ENCODE measurements at places on chromosomes 5 and 9.

GRCh38 chr9:84817038-84817437 lies 147.5 kb downstream of the NTRK2 start:
- DNase-seq: no peak

DNA sequence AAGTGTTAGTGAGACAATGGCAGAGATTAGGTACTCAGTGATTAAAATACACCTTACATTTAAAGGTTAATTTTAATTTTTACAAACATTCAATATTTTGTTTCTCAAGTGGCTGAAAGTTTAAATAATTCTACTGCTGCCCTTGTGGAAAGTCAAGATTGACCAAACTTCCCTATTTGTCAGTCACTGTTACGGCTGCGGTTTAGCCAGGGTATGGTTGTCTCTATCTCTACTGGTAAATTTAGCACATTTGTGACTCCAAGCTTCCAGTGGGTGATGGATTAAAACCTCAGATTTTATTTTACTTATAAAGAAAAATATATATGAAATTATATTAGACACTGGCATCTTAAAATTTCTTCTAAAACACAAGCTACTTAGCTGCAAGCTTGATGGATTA lies 368.4 kb downstream of the CDH18 start:
- DNase-seq: no peak

- no peak for DNase-seq
Measured at GRCh38 chr5:65121880-65122436, 353.2 kb downstream of the CWC27 start.

DNA sequence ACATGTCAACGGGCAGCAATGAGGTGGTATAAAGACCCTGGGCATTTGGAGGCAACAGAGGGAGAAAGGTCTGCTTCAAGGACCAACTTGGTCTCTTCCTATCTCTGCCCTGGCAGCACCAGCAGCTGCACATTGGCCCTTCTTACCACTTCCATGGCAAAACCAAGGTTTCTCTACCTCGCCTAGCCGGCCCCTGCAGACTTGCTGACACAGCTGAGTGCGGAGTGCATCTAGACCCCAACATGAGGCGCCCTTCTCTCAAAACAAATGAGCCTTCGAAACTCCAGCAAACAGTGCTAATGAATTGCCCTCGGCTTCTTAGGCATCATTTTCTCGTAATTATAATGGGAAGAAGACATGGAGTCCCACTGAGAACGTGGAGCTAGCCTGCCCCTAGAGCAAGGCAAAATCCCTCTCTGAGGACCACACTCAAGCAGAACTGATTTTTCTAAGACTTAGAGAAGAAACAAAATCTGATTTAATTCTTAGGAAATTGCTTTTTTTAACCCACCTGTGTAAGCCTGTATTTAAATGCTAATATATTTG lies 42.1 kb downstream of the KCNMB1 start:
- DNase-seq: no peak

GRCh38 chr9:96441798-96442445 lies 8.0 kb upstream of the HABP4 start:
- no peak for DNase-seq

- no peak for DNase-seq
Measured at GRCh38 chr5:114407783-114408182, 45.9 kb downstream of the KCNN2 start.

GRCh38 chr5:4866131-4866659 lies 273.9 kb upstream of the ADAMTS16 start:
- DNase-seq: no peak

All from activated CD8-positive, alpha-beta memory T cell treated with anti-CD3 and anti-CD28 coated beads for 1 hour (primary cell).